ENCODE measurements at places on chromosomes 5 and 9.

- DNase-seq: no peak
Measured at GRCh38 chr9:1938135-1938534, 77.0 kb upstream of the SMARCA2 start.

- DNase-seq: no peak
Measured at GRCh38 chr5:55533521-55534435, 986 bp downstream of the PLPP1 start.

GRCh38 chr5:180313677-180314505, 22.0 kb upstream of the MAPK9 start:
- DNase-seq: no peak

DNA sequence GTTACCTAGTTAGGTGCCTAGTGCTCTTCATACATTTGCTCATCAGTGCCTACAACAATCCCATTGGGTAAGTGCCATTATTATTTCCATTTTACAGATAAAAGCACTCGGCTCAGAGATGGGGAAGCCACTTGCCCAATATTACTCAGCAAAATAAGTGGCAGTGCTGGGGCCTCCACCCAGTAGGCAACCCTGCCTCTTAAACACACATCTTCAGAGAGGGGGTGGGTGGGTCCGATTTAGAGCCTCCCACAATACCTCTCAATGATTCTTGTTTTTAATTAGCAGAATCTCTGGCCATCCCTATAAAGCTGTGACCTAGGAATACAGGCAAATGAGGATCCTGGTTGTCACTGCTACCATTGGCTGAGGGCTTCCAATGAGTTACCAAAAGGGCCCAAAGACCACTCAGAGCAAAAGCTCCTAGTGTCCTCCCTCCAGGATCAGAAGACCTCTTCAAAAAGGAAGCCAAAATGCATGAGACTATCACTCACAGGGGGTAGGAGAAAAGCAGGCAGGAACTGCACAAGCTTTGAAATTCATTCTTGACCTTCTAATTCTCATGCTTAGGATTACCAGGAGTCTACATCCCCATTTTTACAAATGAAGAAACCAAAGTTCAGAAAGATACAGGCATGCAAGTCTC, 36.1 kb upstream of the UBE2D2 start:
- no peak for DNase-seq

DNA sequence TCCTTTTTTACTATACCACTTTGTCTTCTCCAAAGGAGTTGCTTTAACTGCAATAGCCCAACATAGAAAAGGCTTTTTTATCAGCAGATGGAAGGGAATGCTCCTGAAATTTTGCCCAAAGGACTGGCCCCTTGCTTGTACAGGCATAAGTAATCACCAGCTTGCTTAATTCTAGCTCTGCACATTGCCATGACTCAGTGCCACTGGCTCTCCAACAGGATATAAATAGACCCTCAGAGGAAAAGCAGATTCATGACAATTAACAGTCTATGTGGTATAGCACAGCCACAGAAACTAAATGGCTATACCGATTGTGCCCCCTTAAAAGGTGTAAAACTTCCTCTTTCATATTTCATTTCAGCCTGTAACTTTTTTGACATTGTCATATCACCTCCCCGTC, 227.0 kb downstream of the ZNF608 start:
- DNase-seq: peak; percentile 9

- DNase-seq: no peak
Measured at GRCh38 chr9:92715488-92716231, 45.7 kb upstream of the IPPK start.

DNA sequence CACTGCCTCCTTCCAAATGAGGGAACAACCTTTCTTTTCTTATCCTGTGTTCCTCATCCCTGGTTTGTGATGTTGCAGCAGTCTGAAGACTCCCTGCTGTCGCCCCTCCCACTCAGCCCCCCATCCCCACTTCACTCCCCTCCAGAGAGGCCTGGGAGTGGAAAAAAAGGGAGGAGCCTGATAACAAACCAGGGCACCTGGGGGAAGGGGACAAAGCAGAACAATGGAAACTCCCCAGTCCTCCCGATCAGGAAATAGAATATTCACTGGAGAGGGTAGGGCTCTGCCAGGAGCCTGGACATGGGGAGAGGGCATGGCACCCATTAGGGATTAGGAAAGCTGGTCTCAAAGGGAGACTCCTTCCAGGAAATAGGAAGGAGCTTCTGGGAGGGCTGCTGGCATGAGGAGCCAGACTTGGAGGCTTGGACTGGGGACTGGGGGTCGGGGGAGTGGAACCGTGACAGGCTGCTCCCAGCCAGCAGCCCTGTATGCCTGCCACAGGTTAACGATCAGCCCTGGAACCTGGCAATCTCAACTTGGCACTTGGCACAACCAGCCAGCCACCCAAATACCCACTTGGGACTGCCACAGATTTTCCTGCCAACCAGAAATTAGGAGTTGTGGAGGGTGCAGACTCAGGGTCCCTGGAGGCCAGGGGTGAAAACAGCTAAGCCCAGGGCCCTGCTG, 20.0 kb downstream of the PCDH1 start:
- no peak for DNase-seq

DNA sequence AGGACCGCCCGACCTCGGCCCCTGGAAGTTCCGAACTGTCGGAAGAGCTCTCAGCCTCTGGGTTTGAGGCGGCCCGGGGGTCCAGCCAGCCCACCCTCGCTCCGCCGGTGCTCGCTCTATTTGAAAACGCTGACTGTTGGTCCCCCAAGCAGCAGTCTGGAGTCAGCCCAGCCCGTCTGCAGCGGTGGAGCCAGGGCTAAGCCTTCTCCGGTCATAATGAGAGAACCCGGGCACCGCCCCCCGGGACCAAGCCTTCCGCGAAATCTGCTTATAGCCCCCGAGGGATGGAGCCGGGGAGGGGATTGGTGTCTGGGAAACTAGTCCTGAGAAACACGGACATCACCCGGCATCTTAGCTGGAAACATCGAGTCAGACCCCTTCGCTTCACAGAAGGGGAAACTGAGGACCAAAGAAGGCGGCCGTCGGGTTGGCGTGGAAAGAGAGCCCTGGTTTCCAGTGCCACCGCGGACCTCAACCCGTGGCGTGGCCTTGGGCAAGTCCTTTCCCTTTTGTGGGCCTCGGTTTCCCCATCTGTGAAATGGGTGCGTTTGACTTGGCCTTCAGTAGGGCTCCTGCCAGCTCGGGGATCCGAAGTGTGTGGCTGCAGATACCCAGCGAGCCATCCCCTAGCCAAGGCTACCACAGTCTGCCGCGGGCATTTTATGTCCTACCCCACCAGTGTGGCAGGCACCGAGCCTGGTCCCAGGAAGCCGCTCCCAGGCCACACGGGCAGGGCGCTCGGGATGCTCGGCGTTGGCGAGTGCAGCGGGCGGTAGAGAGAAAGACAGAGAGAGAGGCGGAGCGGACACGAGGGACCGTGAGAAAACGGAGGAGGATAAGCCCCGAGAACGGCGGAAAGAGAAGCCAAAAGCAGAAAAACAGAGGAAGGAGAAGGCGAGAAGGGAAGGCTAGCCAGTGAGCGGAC, 857 bp downstream of the ADAM19 start:
- no peak for DNase-seq

DNA sequence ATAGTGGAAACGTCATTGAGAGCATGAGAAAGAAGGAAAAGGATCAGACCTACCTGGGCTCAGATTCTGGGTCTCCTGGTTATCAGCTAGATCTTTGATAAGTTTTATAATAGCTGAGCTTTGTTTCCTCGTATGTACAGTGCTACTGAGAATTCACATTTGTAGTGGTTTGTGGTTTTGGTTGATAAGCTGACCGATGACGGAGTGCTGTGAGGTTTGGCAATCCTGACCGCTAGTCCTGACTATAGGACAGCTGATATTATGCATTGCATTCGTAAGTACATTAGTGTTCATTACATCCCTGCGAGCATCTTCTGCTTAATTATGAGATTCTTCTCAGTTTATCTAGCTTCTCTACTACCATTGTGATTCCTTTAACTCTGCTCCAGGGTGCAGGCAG, 190.7 kb upstream of the SLC27A6 start:
- no peak for DNase-seq

All from T1000 (cell line).